ENCODE measurements at places on chromosomes 7 and 10.

GRCh38 chr7:455110-455928 lies 64.3 kb downstream of the PDGFA start:
- no peak for DNase-seq

DNA sequence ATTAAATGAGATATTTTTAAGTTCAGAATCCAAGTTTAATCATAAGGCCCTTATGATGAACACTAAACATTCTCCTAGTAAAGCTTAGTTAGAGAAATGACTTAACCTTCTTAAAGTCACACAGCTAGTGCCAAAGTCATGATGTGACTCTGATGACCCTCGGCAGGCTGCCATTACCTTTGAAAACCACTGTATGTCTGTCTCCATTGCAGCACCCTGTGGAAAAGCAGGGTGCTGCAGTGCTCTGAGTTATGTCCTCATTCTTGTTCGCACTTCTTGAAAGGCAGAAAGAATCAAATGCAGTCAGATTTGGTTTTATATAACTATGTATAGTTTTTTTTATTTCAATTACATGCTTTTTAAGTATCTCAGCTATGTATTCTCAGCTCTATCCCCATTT lies 105.0 kb downstream of the PHTF2 start:
- DNase-seq: no peak

DNA sequence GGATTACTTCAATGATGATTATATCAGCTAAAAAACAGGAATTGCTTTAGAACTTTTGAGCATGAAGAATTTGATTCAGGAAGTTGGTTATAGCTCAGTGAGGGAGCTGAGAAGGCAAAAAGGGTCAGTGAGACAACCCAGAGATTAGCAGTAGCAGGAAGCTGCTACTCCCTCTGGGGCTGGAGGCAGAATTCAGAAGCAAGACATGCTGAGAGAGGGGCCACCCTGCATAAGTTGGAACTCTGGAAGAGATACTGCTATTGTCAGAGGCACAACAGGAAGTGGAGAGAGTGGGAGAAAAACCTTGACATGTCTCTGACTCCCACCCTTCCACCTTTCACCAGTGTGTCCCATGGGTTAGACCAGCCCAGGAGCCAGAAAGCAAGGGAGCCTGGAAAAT lies 488.7 kb downstream of the ADRA2A start:
- no peak for DNase-seq

GRCh38 chr10:49093922-49094321 lies 21.4 kb downstream of the VSTM4 start:
- DNase-seq: no peak

DNA sequence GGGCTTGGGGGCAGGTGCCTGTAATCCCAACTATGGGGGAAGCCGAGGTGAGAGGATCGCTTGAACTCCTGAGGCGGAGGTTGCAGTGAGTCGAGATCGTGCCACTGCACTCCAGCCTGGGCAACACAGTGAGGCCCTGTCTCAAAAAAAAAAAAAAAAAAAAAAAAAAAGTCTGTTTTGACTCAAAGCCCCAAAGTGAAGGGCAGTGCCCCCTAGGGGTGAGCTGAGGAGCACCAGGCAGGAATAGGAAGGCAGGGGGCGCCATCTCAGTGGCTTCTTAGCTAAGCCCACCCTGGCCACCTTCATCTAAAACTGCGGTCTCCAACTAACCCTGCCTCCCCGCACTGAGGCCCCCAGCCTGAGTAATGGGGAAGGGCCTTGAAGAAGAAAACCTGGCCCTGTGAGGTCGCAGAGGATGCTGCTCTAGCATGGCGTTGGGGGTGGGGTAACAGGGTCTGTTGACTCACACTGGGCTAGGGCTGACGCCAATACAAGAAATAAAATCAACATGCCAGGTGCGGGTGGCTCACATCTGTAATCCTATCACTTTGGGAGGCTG lies 9.8 kb downstream of the PODXL start:
- peak; percentile 21 for DNase-seq

DNA sequence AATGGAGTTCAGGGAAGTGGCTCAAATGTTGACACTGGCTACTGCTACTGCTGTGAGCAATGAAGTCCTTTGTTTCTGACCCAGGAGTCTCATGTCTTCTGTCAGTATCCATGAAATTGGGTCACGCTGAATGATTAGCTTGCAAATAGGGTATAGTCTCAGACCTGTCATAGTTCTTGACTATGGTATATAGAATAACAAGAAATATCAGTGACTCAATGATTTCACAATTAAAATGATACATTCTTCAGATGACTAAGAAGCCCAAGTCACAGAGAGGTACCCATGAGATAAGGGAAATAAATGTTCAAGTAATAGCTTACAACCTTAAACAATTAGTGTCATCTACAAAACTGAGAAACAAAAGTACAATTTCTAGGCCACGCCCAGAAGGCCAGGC lies 89.3 kb downstream of the LYZL2 start:
- DNase-seq: no peak

- no peak for DNase-seq
Measured at GRCh38 chr10:26336979-26337378, 101.2 kb upstream of the APBB1IP start.

- DNase-seq: no peak
Measured at GRCh38 chr7:382043-382400, 92.1 kb downstream of the FOXL3 start.

- no peak for DNase-seq
Measured at GRCh38 chr7:1767524-1767923, 97.4 kb downstream of the ELFN1 start.

DNA sequence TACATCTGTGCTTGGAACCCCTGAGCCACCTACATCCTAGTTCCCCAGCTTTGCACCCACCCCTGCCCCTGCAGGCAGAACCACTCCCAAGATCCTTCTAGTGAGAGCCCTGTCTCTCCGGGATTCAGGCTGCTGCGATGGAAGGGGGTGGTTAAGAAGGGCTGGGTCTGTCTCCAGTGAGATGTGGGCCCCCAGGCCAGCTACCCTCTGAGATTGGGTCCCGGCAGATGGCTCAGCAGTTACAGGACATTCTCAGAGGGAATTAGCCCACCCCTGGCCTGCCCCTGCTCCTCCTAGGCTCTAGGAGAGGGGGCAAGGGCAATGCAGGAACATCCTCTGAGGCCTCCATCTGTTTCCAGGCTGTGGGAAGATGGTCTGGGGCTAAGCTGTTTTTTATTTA lies 27.7 kb downstream of the SLC29A3 start:
- no peak for DNase-seq

DNA sequence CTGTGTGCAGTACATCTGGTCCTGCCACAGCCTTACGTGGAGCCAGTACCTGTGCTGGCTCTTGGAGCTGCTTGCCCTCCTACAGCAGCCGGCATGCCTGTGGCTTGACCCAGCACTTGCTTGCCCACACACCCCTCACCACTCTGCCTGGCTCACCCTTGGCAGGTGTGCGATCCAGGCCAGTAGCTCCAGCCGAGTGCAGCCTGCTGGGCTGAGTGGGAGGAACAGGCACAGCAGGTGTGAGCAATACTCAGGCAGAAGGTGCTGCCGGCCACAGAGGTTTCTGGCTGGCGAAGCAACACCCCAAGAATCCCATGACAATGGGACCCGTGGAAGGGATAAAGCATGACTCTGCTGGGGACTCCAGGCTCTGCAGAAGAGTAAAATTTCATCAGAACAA lies 173.5 kb upstream of the ADCY1 start:
- no peak for DNase-seq

- no peak for DNase-seq
Measured at GRCh38 chr10:22345301-22346095, at the start of gene SPAG6. Gene SPAG6 (plus strand): TSS chr10:22345496. CDS start chr10:22345612, 116 bp downstream.

GRCh38 chr10:78286668-78287067 lies 253.0 kb downstream of the RPS24 start:
- no peak for DNase-seq

- DNase-seq: peak; percentile 91
Measured at GRCh38 chr7:6577369-6578113, at the start of gene ZDHHC4. Gene ZDHHC4 (plus strand): TSS chr7:6577454. CDS start chr7:6580562, 3,108 bp downstream.

- DNase-seq: no peak
Measured at GRCh38 chr7:120168066-120168465, 104.9 kb upstream of the KCND2 start.

DNA sequence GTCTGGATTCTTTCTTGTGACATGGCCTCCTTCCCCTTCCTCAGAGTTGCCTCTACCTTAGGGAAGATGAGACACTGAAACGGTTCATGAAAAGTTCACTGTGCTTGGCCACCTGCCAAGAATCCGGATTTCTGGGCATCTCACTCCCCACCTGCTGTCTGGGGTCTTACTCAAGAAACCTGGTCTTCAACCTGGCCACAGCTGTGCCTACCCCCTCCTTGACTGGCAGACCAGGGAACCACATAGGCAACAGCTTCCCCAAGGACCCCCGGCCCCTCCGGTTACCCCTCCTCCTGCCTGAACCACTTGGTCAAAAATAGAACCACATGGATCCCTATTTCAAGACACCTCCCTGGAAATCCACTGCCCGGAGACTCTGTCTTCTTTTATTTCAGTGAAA lies 58.7 kb upstream of the NANOS1 start:
- no peak for DNase-seq

- DNase-seq: no peak
Measured at GRCh38 chr10:96345222-96345621, 13.6 kb downstream of the OPALIN start.

DNA sequence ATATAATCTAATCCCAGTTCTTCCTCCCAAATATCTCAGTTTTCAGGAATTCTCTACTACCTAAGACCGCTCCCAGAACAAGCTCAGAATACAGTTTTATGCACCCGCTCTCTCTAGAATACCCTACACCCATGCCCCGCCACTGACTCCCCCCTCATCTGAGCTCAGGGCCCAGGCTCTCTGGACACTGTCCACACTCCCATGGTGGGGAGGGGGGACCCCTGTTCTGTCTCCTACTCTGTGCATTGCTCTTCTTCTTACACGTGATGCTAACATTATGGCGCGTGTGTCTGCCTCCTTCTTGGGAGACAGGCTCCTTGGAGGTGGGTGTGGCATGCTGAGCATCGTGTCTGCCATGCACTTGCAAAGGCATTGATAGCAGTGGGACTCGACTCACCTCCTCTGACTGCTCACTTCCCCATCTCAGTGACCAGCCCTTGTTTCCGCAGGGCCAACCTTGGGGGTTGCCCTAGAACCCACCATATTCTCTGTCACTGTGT lies 127.9 kb downstream of the TCERG1L start:
- DNase-seq: no peak

- DNase-seq: no peak
Measured at GRCh38 chr10:63456437-63457210, 9.2 kb downstream of the JMJD1C start.

- no peak for DNase-seq
Measured at GRCh38 chr7:33919449-33919848, 14.1 kb downstream of the BMPER start.

GRCh38 chr10:103933557-103934121 lies 15.7 kb upstream of the STN1 start:
- DNase-seq: no peak

GRCh38 chr7:13910805-13911551 lies 78.5 kb downstream of the ETV1 start:
- no peak for DNase-seq

DNA sequence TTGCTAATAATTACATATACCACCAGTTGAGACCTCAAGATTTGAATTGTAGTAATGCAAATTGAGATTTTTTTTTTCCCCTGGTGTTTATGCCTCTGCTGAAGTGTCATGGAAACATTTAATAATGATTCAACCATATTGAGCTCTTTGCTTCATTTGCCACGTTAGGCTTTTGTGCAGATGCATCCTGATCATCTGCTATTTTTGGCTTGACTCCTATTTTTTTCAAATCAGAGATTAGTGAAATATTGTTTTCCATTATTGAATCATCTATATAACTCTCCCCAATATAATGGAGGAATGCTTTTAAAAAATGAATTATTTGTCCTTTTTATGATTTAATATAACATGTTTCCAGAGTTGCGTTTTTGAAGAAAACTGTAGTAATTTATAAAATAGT lies 115.1 kb downstream of the SRI start:
- no peak for DNase-seq

DNA sequence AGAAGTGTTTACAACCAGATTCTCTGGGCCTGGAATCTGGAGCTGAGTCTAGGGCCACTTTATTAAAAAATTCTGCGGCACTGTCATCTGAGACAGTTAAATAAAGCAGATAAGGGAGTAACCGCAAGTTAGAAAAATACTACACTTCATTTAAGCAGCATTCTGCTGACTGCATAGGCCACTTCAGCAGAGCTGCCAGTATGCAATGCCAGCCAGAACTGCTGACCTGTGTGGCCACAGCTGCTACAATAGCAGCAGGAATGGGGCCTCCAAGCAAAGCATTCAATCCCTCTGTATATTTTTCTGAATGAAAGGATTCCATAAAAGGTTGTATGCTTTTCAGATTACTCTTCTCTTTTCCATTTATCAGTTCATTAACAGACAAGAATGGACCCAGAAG lies 136.0 kb downstream of the COL28A1 start:
- no peak for DNase-seq

- DNase-seq: peak; percentile 39
Measured at GRCh38 chr10:21496343-21497176, 28.9 kb downstream of the SKIDA1 start.

DNA sequence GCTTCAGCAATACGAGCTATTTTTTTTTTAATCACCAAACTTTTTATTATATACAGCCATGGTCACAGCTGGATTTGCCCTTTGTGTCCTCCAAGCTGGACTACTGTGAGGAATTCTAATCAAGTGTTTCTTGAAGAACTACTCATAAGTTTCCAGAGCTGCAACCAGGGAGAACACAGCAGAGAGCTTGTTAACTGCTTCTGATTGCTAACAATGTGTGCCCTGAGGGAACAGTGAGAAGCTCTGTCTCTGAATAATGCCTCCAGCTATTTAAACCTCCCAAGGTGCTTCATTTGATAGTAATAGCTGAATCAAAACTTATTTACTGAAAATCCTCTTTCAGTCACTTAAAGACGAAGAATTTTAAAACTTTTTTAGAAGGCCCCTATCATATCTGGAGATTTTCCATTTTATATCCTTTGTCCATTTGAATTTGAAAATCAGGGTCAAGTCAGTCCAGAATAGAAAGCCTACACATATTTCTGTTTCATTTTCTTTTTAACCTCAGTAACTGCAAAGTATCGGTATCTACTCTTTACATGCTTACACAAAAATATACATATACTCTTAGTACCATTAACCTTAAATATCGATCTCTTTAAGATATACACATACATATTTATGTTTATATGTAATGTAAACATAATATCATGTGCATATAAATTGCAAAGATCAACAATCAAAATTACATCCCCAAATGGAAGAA lies 1024.2 kb downstream of the GRM8 start:
- no peak for DNase-seq

DNA sequence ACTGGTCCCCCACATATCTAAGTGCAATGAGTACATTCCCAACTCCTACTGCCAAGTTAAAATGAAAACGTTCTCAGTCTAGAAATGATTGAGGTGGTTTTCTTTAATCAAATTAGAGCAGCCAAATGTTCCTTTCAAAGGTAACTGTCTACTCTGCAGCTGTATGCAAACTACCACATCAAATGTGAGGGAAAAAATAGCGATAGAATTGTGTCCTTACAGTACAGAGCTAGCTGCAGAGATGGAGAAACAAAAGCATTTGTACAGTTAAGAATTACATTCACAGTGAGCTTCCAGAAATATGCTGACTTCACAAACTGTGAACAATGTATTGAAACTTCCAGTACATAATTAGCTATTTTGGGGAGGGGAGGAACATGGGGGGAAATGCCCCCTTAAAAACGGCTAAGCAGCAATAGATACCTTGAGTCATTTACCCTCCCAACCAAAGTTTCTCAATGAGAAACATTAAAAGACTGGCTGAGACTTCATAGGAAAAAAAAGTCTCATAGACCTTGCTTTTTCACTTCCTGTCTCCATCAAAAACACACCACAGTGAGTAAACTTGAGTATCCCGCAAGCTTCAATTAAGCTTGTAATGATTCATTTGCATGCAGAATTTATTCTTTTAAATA lies 22.9 kb downstream of the CDK6 start:
- no peak for DNase-seq

- no peak for DNase-seq
Measured at GRCh38 chr10:26557641-26558014, 119.5 kb downstream of the APBB1IP start.

Measured in T-helper 1 cell (primary cell).